Activated CD4-positive, CD25-positive, alpha-beta regulatory T cell treated with anti-CD3 and anti-CD28 coated beads, Interleukin-2, amount 50 U/mL, for 16 hours (primary cell): ENCODE measurements at places on chromosomes 2 and 18.

GRCh38 chr18:78621141-78621755 is 358.4 kb upstream of the SALL3 start:
- DNase-seq = no peak

DNA sequence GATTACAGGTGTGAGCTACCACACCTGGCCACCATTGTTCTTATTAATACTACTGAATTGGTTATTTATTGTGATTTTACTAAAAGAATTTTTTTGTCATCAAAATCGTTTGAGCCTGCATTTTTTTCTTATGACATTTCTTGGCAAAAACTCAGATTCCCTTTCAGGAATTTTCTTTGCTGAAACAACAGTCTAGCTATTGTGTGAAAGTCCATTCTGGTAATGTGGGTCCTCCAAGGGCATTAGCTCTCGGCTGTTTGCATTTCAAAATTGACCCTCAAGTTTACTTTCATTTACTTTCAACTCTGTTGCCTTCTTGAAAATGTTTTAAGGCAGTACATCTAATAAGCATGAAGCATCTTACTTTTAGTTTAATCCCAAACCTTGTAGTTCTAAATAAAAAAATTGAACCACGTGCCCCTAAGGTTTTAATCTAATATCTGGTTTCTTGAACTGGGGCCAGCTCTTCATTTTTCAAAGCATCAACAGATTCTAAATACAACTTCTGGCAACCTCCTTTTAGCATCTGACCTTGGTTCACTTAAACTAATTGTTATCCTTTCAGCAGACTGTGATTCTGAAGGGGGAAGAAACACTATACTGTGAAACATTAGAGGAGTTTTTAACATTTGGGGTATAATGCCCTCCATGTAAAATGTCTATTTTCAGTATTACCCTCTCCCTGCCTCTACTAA is 325.2 kb upstream of the RAB12 start:
- DNase-seq = no peak

DNA sequence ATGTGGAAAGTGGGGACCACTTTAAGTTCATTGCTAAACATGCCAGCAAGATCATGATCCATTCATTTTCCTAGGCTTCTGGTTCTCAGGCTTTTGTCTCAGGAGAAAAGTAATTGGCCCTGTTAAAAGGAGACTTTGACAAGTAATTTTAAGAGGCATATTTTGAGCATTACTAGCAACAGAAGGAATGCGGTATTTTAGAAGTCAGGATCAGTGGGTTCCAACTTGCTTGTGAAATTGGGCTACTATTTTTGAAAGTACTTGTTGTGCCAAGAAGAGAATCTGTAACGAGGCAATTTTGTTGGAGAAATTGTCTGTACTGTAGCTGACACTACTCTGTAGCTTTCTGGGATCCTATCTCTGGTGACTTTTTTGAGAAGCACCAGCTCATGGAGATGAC is 59.4 kb downstream of the CERS6 start:
- no peak for DNase-seq

DNA sequence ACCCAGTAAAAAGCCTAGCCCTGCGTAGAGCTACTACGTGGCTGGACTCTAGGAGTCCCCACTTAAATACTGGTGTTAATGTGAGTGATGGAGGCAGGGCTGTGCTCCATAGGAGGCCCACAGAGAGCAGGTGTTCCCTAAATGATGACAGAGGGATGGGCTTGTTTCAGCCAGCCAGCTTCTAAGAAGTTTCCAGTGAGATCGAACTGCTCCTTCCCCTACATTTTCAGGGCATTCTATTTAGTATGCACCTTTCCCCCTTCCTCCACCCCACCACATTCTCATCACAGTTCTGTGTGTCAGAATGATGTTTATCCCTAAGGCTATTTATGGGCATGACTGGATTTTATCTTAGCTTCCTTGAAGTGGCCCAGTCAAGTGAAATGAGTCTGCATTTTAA is 213.0 kb downstream of the TRIB2 start:
- DNase-seq = no peak

DNA sequence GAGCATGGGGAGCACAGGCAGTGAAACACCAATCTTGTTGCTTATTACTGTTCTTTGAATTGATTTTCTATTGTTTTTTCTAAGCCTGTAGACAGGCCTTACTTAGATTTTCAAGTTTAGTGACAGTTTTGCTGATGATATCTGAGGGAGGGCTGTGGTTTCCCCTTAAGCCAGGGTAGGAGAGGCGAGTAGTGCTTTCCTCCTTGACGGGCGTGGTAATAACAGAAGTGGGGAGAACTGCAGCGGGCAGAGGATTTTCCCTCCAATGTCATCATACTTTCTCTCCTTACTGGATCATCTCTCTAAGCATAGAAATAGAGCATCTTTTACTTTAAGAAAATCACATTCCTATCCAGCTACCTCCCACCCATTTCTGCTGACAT is 314.4 kb downstream of the ALK start:
- no peak for DNase-seq

DNA sequence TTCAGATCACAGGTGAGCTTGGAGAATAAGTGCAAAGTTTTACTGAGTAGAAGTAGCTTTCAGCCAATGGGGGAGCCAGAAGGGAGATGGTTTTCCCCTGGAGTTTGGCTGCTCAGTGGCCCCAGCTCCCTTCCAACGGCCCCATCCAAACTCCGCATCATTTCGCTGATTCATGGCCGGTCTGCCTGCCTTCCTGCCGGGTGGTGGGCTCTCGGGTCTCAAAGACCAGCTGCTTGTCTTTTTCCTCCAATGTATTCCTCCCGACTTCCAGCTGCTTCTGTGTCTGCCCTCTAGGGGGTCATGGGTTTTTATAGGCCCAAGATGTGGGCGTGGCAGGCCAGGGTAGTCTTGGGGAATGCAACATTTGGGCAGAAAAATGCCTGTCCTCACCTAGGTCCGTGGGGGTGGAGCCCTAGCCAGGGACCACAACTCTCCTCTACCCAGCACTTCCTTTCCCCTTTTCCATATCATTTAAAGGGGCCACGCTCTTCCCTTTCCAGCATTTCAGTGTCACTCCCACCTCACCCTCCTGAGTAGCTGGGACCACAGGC is 73.5 kb downstream of the MEX3C start:
- DNase-seq = no peak

- DNase-seq = no peak
Observed at GRCh38 chr2:231413456-231413855, 17.9 kb downstream of the B3GNT7 start.

DNA sequence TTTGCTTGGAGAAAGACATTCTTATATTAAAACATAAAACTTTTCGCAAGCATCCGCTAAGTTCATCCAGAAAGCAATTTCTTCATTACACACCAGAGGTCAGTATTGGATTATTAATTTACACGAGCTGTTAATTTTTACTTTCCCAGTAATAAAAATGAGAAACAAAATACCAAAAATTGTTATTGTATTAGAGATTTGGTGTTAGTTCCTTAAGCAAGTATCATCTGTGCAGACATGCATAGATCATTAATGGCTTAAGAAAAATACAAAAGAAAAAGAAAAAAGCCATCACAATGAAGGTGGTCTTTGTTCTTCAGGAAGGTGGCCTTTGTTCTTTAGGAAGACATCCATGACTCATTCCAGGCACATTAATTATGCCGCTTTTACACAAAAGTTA is 53.6 kb upstream of the HNMT start:
- DNase-seq = no peak

DNA sequence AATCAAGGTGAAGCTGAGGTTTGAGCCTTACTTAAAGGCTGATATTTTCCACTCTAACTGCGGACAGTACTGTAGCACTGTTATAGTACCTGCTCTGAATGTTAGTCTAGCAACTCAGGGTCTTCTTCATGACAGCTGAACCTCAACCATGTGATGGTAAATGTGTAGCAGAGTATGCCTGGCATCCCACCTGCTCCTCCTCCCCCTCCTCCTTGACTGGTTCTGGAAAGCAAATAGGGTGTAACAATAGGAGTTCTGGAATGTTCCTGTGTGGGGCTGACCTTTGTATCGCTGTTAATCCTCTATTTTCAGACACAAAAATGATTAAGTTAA is 447 bp upstream of the CCL20 start:
- no peak for DNase-seq

DNA sequence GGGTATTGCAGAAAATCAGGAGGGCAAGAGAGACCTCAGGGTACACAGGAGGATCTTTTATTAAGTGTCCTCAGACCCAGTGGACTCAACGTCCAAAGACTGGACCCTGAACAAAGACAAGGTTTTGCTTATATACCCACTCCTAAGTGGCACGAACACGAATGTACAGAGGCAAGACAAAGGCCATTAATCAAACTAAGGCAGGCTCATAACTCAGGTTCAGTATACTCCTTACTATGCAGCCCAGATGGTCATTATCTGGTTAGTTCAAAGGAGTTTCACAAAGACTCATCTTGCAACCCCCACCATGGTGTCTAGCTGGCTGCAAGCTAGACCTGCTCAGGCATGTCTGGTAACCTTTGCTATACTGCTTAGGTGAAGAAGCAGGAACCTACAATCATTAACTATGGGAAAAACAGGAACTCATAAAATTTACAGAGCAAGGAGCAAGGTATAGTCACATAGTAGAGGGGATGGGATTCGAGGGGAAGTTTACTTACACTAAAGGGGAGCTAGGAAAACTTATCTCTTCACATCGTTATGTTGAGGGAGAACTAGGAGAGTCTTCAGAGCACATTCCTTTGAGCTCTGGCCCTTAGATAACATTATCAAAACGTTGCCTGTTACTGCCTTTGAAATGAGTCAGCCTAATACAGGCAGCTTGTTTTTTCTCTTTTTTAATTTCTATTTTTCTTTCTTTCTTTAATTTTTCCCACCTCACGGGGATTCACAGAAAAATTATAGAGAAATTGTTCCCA is 33.9 kb downstream of the SLC4A3 start:
- DNase-seq = no peak

DNA sequence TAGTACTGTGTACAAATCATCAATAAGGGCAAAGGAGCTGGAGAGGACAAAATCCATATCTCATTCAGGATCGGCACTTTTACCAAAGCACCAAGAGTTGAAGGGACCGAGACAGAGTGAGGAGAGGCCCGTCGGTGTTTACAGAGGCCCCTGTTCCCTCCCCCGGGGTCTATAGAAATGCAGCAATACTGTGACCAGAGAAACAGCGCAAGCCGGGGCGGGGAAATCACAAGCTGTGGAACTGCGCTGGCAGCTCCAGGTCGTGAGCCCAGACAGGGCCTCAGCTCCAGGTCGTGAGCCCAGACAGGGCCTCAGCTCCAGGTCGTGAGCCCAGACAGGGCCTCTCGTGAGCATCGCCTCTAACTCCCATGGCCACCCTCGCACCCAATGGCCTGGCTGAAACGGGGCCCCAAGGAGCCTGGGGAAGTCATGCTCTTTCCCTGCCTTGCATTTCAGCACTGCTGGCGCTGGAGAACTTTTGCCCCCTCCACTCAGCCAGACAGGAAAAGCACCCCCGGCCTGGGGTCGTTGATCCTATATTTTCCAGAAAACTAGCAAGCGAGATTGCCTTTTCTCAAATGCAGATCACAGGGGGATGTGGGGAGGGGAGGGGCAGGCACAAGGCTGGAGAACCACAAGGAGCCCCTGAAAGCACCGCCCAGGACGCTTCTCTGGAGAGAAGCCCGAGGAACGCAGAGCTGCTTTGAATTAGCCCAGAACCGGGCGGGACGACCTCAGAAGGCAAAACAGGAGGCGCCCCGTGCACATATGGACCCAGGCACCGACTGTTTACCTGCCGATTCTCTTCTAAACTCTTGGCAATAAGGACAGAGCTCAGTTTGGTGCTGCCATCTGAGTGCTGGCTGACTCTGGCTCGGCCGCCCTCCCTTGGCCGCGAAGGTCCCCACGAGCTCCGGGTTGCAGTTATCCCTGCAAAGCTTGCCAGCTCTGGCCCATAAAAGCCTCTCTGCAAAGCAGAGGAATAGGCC is 223.7 kb downstream of the ACKR3 start:
- no peak for DNase-seq

- no peak for DNase-seq
Observed at GRCh38 chr18:34929336-34929780, 111.9 kb upstream of the MAPRE2 start.

DNA sequence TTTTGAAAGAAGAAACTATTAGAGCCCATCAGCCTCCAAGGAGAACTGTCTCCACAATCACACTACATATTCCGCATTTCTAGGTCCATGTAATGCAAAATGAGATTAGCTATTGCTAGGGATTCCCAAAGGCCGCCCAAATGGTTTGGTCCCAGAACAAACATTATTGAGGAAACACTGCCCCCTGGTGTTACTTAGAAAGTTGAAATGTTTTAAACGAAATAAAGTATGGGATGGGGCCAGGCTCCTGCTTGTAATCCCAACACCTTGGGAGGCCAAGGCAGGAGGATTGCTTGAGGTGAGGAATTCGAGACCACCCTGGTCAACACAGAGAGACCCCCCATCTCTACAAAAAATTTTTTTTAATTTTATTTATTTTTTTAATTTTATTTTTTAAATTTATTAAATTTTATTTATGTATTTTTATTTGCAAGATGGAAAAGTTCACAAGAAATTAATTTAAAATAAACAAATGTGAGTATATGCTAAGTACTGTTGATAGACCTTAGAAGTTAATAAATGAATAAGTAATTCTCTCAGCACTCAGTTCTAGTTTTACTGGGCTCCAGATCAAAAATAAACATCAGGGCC is 5.5 kb downstream of the NHEJ1 start:
- DNase-seq = no peak

GRCh38 chr18:61435064-61435652 is 101.9 kb downstream of the CDH20 start:
- no peak for DNase-seq

DNA sequence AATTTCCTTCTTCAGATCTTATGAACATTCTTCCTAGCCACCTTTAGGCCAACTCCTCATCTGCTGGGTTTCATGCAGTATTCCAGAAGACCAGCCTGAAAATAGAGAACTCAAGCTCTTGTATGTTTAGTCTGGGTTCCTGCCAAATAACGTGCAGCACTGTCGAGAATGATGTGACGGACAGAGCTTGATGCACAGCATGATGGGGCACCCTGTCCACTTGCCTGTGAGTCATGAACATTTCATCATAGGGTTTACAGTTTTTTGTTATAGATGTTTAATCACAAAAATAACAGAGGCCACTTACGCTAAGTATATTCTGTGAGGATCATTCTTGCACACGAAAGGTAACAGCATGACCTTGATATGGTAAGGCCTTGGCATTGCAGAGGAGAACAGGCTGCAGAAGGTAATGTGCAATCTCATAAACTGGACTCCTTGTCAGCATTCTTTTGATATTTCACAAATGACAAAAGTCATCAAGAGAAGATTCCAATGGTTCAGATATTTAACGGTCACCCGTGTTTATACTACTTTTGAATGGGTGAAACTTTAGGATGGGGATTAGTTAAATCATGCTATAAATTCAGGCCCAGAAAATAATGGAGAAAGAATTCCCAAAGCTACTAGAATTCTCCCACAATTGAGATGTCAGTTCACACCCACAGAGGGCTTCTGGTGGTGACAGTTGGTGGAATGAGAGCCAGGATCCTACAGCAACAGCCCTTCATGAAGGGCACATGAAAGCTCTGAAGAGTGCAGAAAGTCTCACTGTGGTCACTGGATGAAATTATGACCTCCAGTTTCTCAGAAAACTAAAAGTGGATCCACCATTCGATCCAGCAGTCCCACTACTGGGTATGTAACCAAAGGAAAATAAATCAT is 396.1 kb upstream of the RAB12 start:
- DNase-seq = no peak
